ENCODE measurements at places on chromosomes 12 and 14. TPM values are rescaled to one million over a fixed set of nuclear protein-coding genes. Genes with fewer than 3 reads are reported as not detected.

GRCh38 chr12:6288235-6288634 is 22.2 kb upstream of the PLEKHG6 start:
- no peak for DNase-seq

DNA sequence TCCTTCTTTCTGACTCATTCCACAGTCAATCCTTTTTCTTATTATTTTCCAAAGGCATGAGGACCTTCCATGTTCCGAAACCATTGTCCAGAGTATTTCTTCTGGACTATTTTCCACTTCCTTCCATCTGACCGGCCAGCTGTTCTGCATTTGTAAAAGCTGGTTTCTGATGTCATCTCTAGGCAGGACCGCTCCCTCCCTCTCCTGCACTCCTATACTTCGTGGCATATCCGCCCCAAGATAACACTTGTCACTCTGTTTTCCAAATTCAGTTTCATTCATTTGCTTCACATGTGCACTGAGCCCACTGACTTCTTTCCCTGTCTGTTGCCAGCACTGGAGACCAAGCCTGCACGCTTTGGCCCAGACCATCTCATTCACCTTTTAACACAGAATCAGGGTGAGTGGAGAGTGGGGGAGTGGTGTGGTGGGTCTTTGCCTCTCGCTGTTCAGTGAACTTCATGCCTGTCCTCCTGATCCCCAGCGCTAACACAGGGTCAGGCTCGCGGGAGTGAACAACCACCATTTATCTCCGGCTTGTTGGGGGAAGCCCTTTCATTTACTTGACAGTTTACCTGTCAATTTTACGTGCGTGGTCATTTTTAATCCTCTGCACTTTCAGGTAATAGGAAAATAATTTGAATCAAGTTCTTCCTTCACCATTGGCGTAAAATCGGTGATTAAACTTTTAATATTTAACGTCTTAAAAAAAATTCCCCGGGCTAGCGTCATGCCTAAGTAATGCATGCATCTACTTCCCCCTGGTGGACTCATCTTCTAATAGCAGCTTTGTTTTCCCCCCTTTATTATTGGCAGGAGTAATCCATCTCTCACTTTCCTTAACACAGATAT is 52.5 kb downstream of the C12orf75 start:
- no peak for DNase-seq

GRCh38 chr12:113667676-113668356 is 196.1 kb upstream of the LHX5 start:
- DNase-seq = no peak

DNA sequence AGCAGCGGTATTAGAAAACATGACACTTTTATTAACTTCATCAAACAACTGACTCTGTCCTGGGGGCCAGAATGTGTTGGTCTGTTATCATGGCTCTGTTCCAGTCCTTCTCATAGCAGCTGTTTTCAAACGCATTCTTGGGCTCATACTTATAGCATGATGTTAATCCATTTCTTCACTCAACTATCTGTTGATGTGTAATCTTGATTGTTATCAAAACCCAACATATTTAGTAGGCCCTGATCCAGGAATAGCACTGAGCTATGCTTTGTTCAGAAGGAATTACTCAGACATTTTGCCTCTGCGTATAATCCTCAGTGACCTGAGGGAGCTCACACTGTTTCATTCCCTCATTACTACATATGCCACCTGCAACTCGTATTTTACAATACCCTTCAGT is 315.9 kb downstream of the BMP4 start:
- no peak for DNase-seq

- no peak for DNase-seq
These were observed 7.0 kb downstream of the MLXIP start for GRCh38 chr12:122085591-122085990.

GRCh38 chr12:6950811-6951540 is at the start of gene PTPN6:
Gene PTPN6, plus strand, starts transcription at chr12:6951356. Its CDS starts 157 bp downstream, at chr12:6951513.
- DNase-seq = no peak

- peak; percentile 57 for DNase-seq
These were observed 103.0 kb downstream of the SAMD4A start for GRCh38 chr14:54669721-54670561.

DNA sequence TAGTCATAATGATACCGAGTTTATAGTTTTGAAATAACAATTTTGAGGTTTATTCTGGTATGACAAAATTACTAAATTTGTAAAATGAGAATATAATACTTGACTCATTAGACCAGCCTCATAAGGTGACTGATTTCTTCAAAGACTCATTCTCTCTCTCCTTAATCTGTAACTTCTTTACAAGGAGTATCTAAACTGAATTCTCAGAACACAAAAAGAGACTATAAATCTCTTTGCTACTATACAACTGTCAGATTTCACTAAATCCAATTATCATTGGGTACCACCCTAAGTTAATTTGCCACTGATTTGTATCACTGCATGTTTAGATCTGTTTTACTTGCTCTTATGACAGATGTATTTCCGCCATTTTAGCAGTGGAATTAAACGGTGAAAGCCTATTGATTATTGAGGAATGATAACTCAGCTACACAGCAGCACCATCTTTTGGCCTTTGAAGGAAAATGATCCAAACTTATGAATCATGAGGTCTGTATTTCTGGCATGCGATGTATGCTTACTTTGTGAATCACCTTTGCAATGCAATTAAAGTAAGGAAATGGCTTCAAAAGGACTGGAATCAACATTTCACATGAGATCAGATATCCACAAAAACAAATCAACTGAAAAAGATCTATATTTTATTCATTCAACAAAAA is 161.2 kb downstream of the RERGL start:
- no peak for DNase-seq

GRCh38 chr14:86665975-86666374 is 1136.0 kb downstream of the FLRT2 start:
- no peak for DNase-seq

- DNase-seq = no peak
These were observed 4.2 kb downstream of the RHOF start for GRCh38 chr12:121789233-121789781.

GRCh38 chr12:95182868-95183415 is 34.3 kb downstream of the FGD6 start:
- no peak for DNase-seq

The IAPP gene
- total RNA-seq = not detected

The SINHCAF gene
- total RNA-seq = 34.7 TPM

The TAC3 gene
- not detected for total RNA-seq

The FSCB gene
- not detected for total RNA-seq

The LTBP2 gene
- 102 TPM for total RNA-seq

The GALNT9 gene
- total RNA-seq = 4.0 TPM
